ENCODE measurements at places on chromosomes 13 and 19. TPM values are rescaled to one million over a fixed set of nuclear protein-coding genes. Genes with fewer than 3 reads are reported as not detected.

GRCh38 chr19:29666578-29667386, 1.5 kb downstream of the PLEKHF1 start:
- peak overlapping the region; percentile 77 for H3K4me3 ChIP-seq
- H3K27me3 ChIP-seq: no peaks in the 10 kb centered on the region
- peaks cover 9% of the 10 kb centered on the region for H3K36me3 ChIP-seq
- DNase-seq: no peak

- peaks cover 11% of the 10 kb centered on the region for H3K27me3 ChIP-seq
- peak overlapping the region; percentile 85 for H3K4me3 ChIP-seq
- H3K27ac ChIP-seq: peak overlapping the region; percentile 73
- no peaks in the 10 kb centered on the region for H3K36me3 ChIP-seq
- H3K4me1 ChIP-seq: peaks cover 7% of the 10 kb centered on the region
These were observed 11.8 kb upstream of the ERFL start for GRCh38 chr19:41939861-41940730.

DNA sequence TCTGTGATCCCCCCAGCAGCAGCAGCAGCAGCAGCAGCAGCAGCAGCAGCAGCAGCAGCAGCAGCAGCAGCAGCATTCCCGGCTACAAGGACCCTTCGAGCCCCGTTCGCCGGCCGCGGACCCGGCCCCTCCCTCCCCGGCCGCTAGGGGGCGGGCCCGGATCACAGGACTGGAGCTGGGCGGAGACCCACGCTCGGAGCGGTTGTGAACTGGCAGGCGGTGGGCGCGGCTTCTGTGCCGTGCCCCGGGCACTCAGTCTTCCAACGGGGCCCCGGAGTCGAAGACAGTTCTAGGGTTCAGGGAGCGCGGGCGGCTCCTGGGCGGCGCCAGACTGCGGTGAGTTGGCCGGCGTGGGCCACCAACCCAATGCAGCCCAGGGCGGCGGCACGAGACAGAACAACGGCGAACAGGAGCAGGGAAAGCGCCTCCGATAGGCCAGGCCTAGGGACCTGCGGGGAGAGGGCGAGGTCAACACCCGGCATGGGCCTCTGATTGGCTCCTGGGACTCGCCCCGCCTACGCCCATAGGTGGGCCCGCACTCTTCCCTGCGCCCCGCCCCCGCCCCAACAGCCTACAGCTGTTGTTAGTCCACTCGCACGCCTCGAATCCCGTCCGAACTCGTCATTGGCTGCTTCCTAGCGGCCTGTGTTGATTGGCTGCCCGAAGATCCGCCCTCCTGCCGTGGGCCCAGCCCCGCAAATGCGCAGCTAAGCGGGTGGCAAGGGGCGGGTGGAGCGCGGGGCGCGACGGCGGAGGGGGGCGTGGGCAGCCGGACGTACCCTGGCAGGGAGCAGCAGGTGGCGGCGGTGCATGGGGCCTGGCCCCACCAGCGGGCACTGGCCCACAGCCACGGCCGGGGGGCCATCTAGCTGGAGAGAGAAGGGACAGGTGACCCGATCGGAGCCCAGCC, 1.4 kb upstream of the SIX5 start:
- peaks cover 6% of the 10 kb centered on the region for H3K36me3 ChIP-seq
- peak overlapping the region; percentile 95 for H3K27ac ChIP-seq
- DNase-seq: peak; percentile 99
- peak overlapping the region; percentile 95 for H3K4me3 ChIP-seq
- H3K4me1 ChIP-seq: peaks cover 26% of the 10 kb centered on the region

- H3K36me3 ChIP-seq: no peaks in the 10 kb centered on the region
- no peak for DNase-seq
- H3K4me1 ChIP-seq: peaks cover 19% of the 10 kb centered on the region
These were observed 250 bp downstream of the SPRY2 start for GRCh38 chr13:80340651-80341100.

DHDH gene
- not detected for total RNA-seq

GRCh38 chr19:51398096-51398704, 7.8 kb upstream of the C19orf84 start:
- no peaks in the 10 kb centered on the region for H3K27me3 ChIP-seq
- DNase-seq: no peak
- H3K27ac ChIP-seq: no peak overlapping the region
- peaks cover 14% of the 10 kb centered on the region for H3K4me1 ChIP-seq
- H3K4me3 ChIP-seq: no peak overlapping the region

GRCh38 chr19:39407660-39408391, 1.2 kb downstream of the ZFP36 start:
- no peak for DNase-seq
- H3K36me3 ChIP-seq: peaks cover 12% of the 10 kb centered on the region
- H3K4me3 ChIP-seq: peak overlapping the region; percentile 90

DNA sequence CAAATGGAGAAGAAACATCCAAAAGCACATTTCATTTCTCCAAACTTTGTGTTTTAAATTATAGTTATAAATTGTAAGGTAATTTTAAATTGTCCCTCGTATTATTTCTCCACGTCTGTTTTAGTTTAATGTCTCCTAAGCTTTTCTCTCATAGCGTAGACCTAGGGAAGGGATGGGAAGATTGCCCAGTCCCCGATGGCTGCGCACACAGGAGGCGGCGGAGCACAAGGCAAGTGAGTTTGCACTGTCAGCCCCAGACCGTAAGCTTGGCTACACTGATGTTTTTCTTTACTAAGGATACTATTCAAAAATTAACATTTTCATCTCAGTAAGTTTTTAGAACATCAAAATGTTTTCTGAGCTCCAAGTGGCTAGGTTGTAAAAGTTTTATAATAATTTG, 72.3 kb downstream of the GPR12 start:
- no peak for DNase-seq
- H3K27ac ChIP-seq: no peak overlapping the region
- peaks cover 34% of the 10 kb centered on the region for H3K36me3 ChIP-seq

DNA sequence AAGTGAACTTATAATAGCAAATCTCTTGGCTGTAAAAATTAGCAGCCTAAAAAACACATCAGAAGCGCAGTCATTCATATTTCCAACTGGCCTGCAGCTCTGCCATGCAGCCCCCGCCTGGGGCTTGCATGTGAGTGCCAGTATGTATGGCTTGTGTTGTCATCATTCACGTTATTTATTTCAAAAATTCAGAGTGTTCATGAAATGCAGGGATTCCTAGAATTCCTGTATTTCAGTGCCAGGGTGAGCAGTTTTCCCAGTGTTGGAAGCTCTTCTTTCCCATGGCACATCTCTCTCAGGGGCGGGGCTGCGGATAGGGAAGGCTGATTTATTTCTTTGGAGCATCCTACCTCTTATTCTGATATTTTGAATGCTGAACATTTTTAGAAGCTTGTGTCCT, 234.6 kb downstream of the FGF9 start:
- no peaks in the 10 kb centered on the region for H3K27me3 ChIP-seq
- no peak for DNase-seq
- H3K4me3 ChIP-seq: no peak overlapping the region

F10 gene
- not detected for total RNA-seq

FCGBP gene
- 0.42 TPM for total RNA-seq

DNA sequence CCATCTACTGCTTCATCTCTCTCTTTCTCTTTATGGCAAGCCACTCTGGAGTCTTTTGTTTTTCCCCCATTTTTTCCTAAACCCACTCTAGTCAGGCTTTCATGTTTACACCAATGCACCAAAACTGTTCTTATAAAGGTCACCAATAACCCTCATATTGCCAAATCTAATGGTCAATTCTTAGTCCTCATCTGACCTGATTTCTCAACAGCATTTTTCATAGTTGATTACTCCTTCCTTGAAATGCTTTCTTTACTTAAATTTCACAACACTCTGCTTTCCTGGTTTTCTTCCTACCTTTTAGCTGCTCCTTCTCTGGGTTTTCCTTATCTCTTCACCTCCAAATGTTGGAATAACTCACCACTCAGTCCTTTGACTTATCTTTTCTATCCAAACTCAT, 47.9 kb downstream of the MICU2 start:
- no peaks in the 10 kb centered on the region for H3K4me1 ChIP-seq
- no peaks in the 10 kb centered on the region for H3K27me3 ChIP-seq
- H3K36me3 ChIP-seq: peaks cover 10% of the 10 kb centered on the region
- H3K4me3 ChIP-seq: no peak overlapping the region
- no peak for DNase-seq
- no peak overlapping the region for H3K27ac ChIP-seq

PSMD8 gene
- 197 TPM for total RNA-seq

IRGC gene
- not detected for total RNA-seq

- no peaks in the 10 kb centered on the region for H3K27me3 ChIP-seq
- H3K36me3 ChIP-seq: peaks cover 3% of the 10 kb centered on the region
- no peak overlapping the region for H3K27ac ChIP-seq
- DNase-seq: peak; percentile 55
These were observed 12.3 kb downstream of the KCNN4 start for GRCh38 chr19:43768273-43769050.

ARL11 gene
- not detected for total RNA-seq

DNA sequence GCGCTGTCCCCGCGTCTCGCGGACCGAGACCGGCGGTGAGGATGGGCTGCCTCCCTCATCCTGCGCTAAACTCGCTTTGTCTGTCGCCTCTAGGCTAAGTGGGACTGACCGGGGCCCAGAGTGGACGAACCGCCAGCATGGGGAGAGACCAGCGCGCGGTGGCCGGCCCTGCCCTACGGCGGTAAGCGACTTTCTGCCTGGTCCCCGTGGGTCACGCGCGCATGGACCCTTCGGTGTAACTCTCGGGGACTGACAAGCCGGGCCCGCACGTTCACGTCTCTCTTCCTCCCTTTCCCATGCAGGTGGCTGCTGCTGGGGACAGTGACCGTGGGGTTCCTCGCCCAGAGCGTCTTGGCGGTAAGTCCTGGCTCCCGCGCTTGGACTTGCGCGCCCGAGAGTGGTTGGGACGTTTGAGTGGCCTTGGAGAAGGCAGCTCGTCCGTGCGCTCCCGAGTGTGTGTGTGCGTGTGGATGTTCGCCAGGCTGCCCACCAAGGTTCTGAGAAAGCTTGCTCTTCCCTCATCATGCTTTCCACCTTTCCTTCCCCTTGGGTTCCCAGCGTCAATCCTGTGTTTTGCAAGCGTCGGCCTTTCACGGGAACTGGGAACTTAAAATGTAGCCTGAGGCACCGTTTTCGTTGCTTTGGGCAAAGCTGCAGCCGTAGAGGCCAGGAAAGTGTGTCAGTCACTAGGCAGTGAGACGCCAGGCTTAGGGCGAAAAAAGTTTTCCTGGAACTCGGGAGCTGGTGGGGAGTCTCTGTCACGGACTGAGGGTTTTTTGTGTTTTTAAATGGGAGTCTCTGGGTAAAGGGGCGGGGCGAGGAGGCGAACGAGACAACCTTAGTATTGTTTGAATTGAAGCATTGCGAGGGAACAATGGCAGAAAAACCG, 927 bp downstream of the COL4A2 start:
- no peaks in the 10 kb centered on the region for H3K27me3 ChIP-seq
- peaks cover 63% of the 10 kb centered on the region for H3K4me1 ChIP-seq
- H3K36me3 ChIP-seq: peaks cover 63% of the 10 kb centered on the region
- no peak for DNase-seq
- H3K27ac ChIP-seq: peak overlapping the region; percentile 97

DNA sequence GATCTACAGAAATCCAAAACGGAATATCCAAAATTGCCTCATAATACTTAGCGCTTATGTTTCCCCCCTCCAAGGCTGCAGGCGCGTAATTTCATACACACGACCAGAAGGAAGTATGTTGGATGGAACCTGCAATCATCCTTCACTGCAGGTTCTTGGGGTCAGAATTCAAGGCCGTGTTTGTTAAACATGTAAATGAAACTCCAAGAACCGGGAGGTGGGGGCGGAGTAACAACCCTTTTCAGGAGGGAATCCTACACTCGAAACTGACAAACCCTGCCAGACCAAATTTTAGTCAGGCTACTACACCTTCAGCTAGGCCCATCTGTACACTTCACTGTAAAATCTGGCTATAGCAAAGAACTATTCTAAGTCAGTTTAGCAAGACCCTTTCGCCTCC, 1.3 kb downstream of the ZNF607 start:
- peak overlapping the region; percentile 92 for H3K4me3 ChIP-seq
- peak overlapping the region; percentile 62 for H3K27ac ChIP-seq
- H3K27me3 ChIP-seq: no peaks in the 10 kb centered on the region
- H3K36me3 ChIP-seq: peaks cover 4% of the 10 kb centered on the region
- no peak for DNase-seq

DNA sequence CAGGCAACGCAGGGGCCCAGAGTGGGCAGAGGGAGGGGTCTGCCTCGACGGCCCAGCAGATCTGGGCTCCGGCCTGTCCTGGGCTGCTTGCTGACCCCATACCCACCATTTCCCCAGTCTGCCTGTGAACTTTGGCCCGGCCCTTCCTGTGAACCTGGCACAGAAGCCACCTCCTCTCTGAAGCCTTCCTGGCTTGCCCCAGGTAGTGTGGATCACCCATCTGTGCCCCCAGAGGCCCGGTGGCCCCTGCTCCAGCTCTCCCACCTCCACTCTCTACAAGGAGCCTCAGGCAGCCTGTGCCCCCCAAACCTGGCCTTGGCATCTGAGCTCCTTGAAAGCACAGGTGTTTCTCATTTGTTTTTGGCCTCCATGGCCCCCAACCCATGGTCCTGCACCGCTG, 15.7 kb downstream of the PLEKHF1 start:
- no peak for DNase-seq
- H3K27me3 ChIP-seq: no peaks in the 10 kb centered on the region
- H3K4me3 ChIP-seq: no peak overlapping the region
- peak overlapping the region; percentile 36 for H3K27ac ChIP-seq
- H3K36me3 ChIP-seq: peaks cover 3% of the 10 kb centered on the region
- H3K4me1 ChIP-seq: peaks cover 43% of the 10 kb centered on the region

- no peak overlapping the region for H3K4me3 ChIP-seq
- no peaks in the 10 kb centered on the region for H3K27me3 ChIP-seq
- H3K27ac ChIP-seq: no peak overlapping the region
- no peaks in the 10 kb centered on the region for H3K36me3 ChIP-seq
These were observed 267.3 kb downstream of the DLEU7 start for GRCh38 chr13:50576156-50576555.

ZNF582 gene
- total RNA-seq: 4.1 TPM

MEF2B gene
- 1.4 TPM for total RNA-seq

DNA sequence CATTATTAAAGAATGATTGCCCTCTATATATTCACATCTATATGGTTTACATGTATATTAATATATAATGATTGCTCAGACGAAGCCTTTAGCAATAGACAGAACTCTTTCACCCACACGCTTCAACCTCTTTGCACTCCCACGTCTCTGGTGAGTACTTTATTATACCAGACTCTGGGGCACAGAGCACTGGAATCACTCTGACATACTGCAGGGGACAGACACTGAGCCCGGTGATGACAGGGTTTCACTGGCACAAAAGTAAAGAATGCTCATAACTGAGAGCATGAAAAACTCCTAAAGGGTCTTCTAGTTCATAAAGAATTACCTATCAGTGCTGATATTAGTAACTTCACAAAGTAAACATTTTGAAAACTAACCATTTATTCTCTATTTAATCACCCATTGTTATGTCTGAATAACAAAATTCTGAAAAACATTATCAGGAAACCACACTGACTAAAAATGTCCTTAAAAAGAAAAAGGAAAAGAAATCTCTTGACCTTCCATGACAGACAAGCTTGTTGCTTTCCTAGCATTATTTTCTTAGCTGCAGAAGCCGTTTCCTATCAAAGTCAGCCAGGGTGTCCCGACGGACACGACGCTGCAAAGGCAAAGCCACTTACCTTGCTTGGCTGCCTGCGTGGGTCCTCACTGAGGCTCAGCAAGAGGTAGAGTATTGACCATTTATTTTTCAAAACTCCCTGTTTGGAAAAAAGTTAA, 29.1 kb downstream of the TUBGCP3 start:
- no peaks in the 10 kb centered on the region for H3K27me3 ChIP-seq
- H3K27ac ChIP-seq: no peak overlapping the region
- H3K4me3 ChIP-seq: no peak overlapping the region
- H3K4me1 ChIP-seq: no peaks in the 10 kb centered on the region
- H3K36me3 ChIP-seq: peaks cover 31% of the 10 kb centered on the region
- no peak for DNase-seq

NEK3 gene
- total RNA-seq: 14.8 TPM
